ENCODE measurements at places on chromosomes 3 and 15.

GRCh38 chr15:91426412-91426811 lies 326.4 kb downstream of the SV2B start:
- peak; percentile 63 for DNase-seq

DNA sequence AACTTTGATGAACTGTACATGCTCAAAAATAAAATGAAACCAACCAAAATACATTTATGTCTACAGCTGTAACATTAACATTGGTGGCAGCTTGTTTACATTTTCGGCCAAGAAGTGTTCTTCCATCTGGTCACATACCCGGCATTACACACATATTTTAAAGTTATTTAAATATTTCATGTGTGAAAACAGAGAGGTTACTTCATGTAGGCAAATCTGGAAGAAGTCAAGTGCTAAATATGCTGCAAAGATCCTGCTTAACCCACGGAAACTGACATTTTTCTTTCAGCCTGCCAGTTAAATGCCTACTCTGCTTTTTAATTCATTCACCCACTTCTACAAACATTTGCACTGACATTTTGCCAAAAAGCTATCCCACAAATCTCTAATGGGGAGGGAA lies 69.7 kb downstream of the MB21D2 start:
- no peak for DNase-seq

DNA sequence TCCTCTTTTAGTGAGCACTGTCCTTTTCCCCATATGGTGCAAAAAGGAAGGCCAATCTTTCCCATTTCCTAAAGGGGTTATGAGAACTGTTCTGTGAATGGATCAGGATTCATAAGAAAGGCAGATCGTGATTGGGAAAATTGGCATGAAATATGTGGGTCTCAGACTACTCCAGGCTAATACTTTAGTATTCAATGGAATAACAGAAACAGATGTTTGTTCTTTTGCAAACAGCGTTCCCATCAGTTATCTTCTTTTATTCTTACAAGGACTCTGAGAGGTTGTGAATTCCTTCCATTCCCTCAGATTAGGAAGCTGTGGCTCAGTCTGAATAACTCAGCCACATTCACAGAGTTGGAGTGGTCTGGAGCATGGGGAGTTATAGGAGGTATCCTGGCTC lies 51.3 kb upstream of the MTMR10 start:
- no peak for DNase-seq

GRCh38 chr3:39024497-39024896 lies 27.2 kb downstream of the SCN11A start:
- no peak for DNase-seq

DNA sequence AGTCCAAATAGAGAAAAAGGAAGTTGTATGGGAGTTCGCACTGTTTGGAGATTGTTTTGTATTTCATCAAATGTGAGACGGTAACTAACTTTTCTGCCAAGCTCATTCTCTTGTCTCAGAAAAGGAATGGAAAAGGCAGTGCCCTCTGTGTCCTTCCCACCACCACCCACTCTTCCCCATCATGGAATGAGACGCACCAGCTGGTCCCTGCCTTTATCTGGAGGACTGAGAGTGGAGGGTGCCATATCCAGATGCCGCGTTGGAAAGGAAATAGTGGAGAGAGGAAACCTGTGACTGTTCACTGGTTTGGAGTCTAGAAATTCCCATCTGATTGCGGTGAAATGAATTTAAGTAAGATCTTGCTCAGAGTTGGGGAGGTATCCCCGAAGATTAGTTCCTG lies 3.7 kb upstream of the CCK start:
- no peak for DNase-seq

GRCh38 chr3:60055765-60056164 lies 1005.9 kb upstream of the CFAP20DC start:
- DNase-seq = no peak

GRCh38 chr3:185822221-185823000 lies 2.4 kb downstream of the IGF2BP2 start:
- no peak for DNase-seq

- no peak for DNase-seq
Observed at GRCh38 chr3:49119036-49119435, 1.6 kb downstream of the USP19 start.

DNA sequence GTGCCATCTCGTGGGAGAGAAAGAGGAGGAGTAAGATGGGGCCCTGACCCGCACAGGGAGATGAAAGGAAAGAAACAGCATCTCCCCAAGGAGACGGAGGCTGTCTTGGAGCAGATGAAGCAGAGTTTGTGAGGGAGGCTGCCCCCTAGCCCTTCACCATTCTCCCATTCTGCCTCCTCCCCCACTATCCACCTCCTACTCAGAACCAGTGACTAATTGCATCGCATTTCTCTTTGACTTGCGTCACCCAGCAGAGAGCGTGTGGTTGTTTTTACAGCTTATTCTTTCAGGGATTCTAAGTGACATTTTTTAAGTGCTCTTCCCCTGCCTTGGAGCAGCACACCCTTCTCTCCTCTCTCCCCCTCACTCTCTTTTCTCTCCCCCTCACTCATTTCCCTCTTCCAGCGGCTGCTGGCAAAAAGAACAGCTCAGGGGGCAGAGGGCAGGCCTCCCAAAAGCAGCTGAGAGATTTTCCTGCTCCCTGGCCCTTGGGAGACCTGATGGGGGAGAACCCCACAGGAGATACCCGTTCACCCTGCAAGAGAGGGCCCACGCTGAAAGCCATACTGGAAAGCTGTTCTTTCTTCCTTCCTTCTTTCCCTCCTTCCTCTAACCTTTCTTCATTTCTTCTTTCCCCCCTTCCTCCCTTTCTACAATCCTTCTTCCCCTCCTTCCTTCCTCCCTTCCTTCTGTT lies 91.8 kb downstream of the MRPL46 start:
- DNase-seq = no peak

- peak; percentile 23 for DNase-seq
Observed at GRCh38 chr15:58931987-58932588, 1.4 kb downstream of the SLTM start.

GRCh38 chr3:156685198-156685597 lies 10.8 kb downstream of the TIPARP start:
- no peak for DNase-seq

DNA sequence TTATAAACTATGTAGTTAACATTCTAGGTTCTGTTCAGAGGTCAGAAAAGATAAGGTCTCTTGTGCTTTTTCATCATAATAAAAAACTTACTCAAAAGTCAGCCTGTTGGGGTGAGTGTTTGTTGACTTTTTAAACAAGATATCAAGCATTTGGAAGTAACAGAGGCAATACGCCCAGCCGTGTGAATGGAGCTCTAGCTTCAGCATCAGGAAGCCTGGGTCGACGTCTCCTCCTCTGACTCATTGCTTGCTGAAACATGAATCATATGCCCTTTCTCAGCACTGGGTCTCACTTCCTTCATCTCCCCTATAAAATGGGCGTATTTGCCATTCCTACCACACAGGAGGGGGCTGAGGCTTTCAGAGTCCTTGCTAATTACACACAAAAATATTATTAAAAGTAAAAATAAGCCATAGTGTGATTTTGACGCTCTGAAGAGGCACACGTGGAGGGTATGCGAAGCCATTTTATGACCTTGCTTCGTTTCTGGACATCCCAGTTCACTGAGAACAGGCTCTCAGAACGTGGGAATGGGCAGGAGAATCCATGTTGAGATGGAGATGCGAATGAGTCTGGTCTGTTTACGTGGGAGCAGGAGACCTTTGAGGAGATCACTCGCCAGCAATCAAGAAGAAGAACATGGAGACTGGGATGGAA lies 220.8 kb upstream of the TPRG1 start:
- no peak for DNase-seq

DNA sequence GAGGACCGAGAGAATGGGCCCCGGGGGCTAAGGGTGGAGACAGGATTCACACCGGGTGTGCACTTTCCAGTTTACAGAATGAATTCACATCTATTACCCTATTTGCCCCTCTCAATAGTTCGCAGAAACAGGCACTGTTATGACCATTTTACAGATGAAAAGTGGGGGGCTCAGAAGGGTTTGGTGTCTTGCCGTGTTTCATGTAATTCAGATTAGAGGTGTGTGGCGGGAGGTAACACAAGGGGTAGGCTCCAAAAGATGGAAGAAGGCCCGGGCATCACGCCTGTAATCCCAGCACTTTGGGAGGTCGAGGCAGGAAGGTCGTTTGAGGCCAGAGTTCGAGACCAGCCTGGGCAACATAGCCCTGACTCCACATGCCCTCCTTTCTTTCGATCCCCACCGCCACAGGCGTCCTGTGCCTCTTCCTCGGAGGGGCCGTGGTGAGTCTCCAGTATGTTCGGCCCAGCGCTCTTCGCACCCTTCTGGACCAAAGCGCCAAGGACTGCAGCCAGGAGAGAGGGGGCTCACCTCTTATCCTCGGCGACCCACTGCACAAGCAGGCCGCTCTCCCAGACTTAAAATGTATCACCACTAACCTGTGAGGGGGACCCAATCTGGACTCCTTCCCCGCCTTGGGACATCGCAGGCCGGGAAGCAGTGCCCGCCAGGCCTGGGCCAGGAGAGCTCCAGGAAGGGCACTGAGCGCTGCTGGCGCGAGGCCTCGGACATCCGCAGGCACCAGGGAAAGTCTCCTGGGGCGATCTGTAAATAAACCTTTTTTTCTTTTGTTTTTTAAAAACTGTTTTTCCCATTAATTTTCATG lies 3.4 kb downstream of the DUOXA2 start:
- DNase-seq = no peak

- DNase-seq = peak; percentile 50
Observed at GRCh38 chr15:85597155-85597815, 197.4 kb downstream of the KLHL25 start.

- DNase-seq = peak; percentile 71
Observed at GRCh38 chr3:50324351-50325112, 2.0 kb upstream of the HYAL2 start.

DNA sequence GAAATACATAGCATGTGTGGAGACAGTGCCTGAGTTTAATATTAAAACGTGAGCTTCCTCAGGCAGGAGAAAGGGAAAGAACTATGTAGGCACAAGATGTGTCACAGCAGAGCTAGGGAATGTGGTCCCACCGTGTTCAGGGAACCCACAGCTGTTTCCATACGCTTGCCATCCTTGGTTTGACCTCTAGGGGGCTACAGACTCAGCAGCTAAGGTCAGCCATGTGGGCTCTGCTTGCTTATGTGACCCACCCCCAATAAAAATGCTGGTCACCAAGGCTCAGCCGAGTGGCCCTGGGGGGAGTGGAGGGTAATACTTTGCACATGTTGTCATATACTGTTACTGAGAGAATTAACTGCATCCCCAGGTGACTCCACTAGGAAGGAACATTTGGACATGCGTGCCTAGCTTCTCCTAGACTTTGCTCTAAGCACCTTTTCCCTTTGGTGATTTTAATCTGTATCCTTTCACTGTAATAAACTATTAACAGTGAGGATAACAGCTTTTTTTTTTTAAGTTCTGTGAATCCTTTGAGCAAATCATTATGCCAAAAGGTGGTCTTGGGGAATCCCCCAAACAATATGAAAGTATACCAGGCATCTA lies 3.3 kb downstream of the TUBGCP5 start:
- DNase-seq = peak; percentile 64

GRCh38 chr3:164233951-164234350 lies 844.3 kb downstream of the SI start:
- DNase-seq = no peak

DNA sequence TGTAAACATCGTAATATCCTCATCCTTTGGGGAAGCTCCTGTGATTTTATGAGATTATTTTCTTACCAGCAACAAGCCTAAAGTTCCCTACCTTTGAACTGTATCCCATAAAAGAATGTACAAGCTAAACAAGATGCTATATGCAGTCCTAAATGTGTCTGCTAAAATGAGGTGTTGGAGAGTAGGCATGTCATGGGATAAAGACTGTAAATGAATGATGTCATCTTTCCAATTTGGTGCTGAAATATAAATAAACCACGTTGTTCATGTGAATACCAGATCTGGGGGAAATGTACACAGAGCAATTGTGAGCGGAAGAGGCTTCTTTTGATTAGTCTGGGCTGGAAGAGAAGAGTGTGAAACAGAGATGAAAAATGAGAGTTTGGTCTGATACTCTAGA lies 214.9 kb upstream of the WNT5A start:
- no peak for DNase-seq

DNA sequence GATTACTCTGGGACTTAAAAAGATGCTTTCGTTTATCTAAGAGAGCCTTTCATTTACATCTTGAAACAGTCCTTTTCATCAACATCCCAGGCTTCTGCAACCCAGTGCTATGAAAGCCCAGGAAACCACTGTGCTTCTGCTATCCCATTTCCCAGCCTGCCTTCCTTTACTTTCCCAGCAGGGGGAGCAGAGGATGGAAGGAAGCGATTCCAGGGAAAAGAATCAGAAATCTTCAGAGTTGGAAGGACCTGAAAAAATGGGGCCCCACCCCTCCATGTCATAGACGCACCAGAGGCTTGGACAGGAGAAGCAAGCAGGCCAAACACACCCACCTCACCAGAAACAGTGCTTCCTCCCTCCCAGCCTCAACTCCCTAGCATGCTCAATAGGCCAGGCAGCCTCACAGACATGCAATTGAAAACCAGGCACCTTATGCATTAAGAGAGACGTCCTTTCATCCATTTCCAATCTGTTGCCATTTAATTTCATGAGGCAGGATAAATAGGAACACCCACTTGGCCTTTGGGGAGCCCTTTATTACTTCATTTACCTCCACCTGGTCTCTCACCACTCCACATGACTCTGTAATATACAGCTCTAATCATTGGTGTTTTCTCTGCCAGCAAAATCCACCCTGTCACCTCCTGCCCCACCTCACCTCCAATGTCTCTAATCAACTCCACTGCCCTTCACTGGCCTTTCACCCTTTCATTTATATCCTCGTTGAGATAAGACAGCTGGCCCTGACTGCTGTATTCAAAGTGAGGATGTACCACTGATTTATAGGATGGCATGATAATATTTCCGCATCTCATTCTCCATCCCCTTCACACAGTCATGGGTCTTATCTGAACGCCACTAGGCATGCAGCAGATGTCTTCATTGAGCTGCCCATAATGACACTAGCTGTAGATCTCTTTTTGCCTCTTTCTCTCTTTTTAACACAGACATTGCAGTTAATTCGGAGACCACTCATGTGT lies 583.9 kb downstream of the NTRK3 start:
- DNase-seq = no peak

- no peak for DNase-seq
Observed at GRCh38 chr15:33179874-33180273, 14.6 kb downstream of the FMN1 start.

- DNase-seq = no peak
Observed at GRCh38 chr15:100501117-100501516, 27.6 kb downstream of the CERS3 start.

DNA sequence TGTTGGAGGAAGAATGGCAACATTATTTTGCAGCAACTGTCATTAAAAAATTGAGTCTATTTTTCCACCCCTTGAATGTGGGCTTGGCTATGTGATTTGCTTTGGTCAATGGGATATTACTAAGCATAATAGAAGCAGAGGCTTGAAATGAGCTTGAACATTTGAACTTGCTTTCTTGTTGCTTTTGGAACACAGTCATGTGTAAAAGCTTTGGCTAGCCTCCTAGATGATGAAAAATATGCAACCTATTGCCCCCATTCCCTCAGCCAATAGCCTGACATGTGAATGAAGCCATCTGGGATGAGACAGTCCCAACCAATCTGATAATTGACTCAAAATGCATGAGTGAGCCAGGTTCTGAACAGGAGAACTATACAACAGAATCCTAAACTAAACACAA lies 78.4 kb downstream of the PLSCR2 start:
- DNase-seq = no peak

GRCh38 chr15:99123713-99124451 lies 19.0 kb downstream of the SYNM start:
- no peak for DNase-seq

- no peak for DNase-seq
Observed at GRCh38 chr3:3101660-3102458, 8.3 kb downstream of the IL5RA start.
